ENCODE measurements at places on chromosomes 2 and 18. TPM values are rescaled to one million over a fixed set of nuclear protein-coding genes. Genes with fewer than 3 reads are reported as not detected.

DNA sequence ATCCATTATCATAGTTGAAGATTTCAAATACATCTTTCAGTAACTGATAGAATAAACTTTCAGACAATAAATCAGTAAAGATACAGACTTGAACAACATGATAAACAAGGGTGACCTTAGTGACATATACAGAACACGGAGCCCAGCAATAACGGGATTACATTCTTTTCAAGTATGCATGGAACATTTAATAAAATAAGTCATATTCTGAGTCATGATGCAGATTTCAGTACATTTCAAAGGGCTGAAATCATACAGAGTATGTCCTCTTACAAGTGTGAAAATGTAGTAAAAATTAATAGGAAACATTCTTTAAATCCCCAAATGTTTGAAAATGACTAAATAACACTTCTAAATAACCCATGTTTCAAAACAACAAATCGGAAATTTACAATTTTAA is 17.2 kb upstream of the KLHL29 start:
- no peak for DNase-seq

DNA sequence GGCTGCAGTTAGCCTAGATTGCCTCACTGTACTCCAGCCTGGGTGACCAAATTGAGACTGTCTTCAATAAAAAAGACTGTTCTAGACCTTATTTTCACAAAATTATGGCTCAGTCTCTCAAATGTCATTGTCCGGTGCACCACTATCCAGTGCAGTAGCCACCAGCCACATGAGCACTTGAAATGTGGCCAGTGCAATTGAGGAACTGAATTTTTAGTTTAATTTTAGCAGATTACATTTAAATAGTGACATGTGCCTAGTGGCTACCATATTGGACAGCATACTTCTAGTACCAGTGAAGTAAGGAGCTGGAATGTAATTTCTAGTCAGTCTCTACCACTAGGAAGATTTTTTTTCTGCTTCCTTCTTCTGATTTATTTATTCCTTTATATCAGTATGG is 39.4 kb downstream of the KCMF1 start:
- DNase-seq = no peak

GRCh38 chr2:42834161-42834560 is 41.8 kb upstream of the HAAO start:
- no peak for DNase-seq

The PTMA gene
- 2,130 TPM for total RNA-seq

The ASPRV1 gene
- 0.47 TPM for total RNA-seq

- DNase-seq = no peak
Observed at GRCh38 chr2:206472094-206472493, 28.8 kb downstream of the ADAM23 start.

Measured in HT1080 (cell line).